AG10803 (cell line): ENCODE measurements at places on chromosomes 11 and 22.
A peak's percentile ranks its signal among the peaks of the same experiment; 100 is the strongest.

DNA sequence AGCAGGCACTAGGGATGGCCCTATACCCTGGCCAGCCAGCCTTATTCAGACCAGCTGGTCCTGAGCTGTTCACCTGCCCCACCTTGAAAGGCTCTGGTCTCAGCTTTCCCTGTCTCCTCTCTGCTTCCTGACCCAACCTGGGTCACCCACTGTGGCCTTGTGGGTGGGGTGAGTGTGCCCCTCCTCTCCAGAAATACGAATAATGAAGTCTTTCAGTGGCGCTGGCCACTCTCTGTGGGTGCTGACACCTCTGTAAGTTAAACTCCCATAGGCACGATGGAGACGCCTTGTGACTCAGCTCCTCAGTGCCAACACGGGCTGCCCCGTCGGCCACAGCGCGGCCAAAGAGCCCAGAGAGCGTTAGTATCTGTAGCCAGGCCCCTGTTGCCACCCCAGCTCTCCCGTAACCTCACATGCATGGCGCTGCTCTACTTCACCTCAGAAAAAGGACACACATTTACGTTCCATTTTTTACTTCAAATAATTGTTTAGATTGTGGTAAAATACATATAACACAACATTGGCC, 74.6 kb upstream of the SEPTIN5 start:
- no peak for DNase-seq

- DNase-seq = no peak
These were observed 21.5 kb upstream of the CHKA start for GRCh38 chr11:68142441-68143309.

DNA sequence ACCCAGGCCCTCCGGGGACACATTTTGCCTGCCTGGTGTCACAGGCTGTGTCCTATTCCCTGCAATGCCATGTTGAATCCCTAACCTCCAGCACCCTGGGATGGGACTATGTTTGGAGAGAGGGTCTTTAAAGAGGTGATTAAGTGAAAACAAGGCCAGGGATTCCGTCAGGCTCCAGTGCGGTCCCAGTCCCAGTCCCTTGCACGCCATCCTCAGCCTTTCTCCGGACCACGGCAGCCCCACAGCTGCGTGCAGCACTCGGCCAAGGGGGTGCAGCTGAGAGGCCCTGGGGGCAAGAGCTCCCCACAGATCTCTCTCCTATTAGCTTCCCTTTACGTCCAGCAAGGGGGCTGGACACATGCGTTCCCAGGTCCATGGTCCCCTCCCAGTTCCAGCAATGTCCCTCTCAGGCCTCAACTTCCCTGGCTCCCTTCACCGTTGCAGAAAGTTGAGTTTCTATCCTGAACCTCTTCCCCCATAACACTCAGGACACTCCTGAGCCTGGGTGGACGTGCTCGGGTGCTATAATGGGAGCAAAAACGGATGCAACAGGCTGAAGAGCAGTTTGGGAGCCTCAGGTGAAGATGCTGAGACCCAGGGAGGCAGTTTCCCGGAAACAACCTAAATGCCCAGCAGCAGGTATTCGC, 1422.7 kb downstream of the BRD1 start:
- DNase-seq = no peak

DNA sequence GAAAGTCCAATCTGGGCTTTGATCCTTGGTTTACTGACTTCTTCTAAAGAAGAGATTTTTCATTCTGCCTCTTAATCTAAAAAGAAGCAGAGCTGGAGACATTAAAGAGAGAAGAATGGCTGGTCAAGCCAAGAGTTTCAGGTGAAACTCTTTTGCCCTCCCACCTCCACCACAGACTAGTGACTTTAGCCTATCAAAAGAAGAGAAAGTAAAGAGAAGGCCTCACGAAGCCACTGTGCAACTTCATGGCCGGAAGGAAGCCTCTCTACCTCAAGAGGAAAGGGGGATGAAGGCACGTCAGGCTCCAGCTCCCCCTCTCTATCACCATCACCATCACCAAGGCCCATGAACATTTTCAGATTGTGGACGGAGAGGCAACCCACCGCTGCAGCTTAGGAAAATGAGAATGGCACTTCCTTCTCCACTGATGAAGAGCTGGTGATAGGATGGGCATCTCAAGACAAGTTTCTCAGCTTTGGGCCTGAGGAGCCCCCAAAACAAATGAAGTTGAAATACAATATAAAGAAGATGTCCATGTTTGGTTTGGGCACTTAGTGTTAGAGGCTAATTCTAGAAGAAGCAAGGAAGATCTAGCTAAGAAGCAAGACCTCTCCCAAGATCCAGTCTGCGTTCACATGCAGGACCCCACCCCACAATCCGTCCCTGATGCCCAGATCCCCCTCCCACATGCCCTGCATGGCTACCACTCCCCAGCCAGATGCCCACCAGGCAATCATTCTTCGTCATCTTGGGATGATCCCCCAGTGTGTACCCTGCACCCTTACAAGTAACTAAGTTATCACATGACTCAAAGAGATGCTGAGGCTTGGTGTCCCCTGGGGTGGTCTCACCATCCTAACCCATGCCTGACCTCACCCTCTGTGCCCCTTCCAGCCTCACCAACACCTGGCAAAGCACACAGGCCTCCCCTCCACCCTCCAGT, 52.6 kb downstream of the IGSF9B start:
- DNase-seq = no peak

DNA sequence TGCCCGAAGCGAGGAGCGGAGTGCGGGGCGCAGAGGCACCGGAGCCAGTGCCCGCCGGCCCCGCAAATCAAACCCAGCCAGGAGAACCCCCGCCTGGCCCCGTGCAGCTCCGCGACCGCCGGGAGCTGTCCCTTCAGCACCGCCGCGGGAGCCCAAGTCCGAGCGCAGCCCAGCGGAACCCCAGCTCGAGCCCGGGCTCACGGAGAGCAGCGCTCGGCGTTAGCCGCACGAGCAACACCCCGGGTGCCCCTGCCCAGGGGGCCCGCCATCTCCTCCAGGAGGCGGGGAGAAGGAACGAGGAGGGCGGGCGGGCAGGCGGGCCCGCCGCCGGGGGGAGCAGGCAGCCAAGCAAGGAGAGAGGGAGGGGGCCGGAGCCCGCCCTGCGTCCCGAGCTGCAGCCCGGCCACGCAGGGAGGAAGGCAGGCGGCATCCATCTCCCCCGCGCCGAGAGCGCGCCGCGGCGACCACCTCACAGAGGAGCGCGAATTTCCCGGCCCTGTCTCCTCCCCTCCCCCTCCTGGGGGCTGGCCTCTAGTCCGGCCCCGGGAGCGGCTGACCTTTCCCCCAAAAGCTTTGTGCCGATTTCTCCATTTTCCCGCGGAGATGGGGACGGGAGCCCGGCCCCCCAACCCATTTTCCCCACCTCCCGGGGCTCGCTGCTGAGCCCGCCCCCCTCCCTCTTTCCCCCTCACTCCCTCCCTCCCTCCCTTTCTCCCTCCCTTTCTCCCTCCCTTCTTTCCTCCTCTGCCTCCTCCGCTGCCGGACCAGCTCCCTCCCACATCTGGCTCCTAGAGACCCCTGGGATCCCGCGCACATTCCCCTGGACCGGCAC, 621 bp downstream of the KCNC1 start:
- DNase-seq = peak; percentile 58
